ENCODE measurements at places on chromosomes 6 and 20.

DNA sequence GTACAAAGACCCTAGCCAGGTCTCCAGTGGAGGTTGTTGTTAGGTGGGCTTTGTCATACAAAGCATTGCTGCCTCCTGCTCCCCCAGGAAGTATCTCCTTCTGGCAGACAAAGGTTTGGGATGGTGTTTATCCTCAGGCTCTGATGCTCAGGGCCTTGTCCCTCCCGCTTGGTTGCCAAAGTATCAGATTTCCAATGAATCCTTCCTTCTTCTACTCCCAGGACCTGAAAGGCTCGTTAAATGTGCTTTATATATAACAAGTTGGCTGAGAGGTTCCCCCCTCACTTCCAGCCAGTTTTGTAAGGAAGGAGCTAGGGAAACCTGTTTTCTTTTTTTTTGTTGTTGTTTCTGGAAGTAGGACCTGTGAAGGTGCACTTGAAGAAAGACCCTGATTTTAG, 14.4 kb downstream of the PTK7 start:
- DNase-seq, result no peak

DNA sequence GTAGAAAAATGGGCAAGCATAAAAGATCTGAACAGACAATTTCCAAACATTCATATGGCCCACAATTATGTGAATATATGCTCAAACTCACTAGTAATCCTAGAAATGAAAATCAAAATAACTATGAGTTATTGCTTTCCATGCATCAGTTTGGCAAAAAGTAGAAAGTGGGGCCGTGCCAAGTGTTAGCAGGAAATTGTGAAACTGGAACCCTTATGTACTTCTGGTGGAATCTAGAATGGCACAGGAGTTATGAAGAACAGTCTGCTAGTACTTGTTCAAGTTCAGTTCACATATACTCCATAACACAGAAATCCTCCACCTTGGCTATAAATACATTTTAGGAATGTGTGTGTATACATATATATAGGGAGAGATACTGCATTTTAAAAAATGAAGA, 89.8 kb downstream of the EYA2 start:
- no peak for DNase-seq

DNA sequence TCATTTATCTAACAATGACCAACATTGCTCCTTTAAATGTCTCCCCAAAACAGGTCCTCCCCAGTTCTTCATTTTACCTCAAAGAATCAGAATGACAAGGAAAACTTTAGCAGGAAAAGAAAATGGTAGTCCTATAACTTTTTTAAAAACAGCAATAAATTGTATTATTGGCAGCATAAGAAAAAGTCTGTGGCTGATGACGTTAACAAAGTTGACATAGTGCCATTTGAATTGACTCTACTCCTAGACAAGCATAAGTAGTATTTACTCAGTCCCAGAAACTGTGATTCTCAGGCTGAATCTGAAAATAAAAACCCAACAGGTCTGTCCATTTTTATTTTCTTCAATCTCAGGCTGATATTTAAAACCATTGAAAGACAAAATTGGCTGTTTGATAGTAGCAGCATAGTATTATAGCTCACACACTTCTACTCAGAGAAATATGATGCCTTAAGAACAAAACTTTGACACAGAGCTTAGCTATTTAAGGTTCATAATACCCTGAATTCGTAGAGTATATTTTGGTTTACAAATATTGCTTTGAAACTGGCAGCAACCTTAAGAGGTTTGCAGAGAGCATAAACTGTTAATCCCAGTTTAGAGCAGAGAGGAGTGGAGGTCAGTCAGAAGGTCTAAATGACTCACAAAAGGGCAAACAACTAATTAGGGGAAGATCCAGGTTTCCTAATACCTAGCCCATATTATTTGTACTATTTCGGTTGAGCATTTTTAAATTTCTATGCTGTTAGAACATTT, 35.0 kb upstream of the TENT5A start:
- DNase-seq, result no peak

GRCh38 chr6:104183816-104184435, 675.8 kb downstream of the HACE1 start:
- no peak for DNase-seq

GRCh38 chr20:45963059-45964005, 8.7 kb downstream of the ZNF335 start:
- DNase-seq, result peak; percentile 60

DNA sequence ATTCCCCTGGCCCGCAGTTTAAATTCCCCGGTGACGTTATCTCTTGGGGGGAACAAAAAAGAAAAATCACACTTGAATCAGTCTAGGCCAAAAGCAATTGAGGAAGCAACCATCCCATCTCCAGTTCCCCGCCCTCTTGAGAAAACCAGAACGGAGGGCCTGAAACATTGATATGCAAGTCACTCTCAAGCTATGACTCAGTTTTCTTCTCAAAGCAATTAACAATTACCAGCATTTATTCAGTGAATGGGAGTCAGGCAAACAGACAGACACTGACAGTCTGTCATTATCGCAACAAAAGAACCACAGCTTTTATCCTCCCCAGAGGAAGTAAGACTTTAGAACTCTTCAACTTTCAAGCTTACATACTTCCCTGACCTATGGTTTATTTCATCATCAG, 100.9 kb downstream of the OPRM1 start:
- no peak for DNase-seq

- no peak for DNase-seq
These were observed 147.1 kb upstream of the MARCKS start for GRCh38 chr6:113709936-113710509.

- DNase-seq, result peak; percentile 33
These were observed 6.8 kb downstream of the HSPA12B start for GRCh38 chr20:3739054-3739925.

DNA sequence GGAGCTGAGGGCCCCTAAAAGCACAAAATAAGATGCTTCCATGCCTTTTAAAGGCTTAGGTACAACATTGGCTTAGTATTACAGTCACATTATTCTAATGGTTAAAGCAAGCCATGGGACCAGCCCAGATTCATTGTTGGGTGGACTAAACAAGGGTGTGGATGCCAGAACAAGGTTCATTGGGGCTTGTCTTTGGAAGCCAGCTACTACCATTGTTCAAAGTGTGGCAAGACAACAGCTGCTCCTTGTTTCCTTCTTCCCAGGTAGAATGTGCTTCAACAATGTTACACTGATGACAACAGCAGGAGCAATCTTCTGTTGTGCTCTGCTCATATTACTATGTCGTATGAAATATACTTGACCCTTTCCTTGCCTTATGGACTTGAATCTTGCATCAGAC, 261.5 kb downstream of the TBC1D7 start:
- no peak for DNase-seq

DNA sequence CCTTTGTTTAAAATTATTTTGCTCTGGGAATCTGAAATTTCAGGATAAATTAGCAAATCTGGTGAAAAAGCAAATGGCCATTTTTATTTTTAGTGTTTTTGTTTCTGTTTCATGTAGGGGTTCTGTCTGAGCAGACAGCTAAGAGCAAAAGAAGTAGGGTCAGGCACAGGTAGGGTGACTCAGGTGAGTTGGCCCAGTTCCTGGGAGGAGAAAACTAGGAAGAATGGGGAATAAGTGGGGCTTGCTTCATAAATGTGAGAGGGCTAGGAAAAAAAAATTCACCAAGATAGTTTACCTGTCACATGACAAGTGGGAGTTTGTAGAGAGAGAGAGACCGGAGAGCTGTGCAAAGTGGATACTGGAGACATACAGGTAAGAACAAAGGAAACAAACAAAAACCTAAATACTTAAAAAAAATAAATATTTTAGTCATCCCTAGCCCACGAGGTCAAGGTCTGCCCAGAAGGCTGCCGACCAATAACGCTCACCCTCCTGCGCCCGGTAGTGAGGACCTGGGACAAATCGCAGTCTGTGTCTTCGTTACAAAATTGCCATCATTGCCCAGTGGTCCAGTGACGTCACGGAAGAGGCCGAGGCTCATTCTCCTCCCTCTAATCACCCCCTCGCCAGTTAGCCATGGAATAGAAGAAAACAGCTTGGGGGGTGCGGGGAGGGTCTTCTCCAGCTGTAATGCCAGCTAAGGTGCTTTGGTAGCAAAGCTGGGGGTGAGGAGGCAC, 2.3 kb downstream of the THBD start:
- no peak for DNase-seq

DNA sequence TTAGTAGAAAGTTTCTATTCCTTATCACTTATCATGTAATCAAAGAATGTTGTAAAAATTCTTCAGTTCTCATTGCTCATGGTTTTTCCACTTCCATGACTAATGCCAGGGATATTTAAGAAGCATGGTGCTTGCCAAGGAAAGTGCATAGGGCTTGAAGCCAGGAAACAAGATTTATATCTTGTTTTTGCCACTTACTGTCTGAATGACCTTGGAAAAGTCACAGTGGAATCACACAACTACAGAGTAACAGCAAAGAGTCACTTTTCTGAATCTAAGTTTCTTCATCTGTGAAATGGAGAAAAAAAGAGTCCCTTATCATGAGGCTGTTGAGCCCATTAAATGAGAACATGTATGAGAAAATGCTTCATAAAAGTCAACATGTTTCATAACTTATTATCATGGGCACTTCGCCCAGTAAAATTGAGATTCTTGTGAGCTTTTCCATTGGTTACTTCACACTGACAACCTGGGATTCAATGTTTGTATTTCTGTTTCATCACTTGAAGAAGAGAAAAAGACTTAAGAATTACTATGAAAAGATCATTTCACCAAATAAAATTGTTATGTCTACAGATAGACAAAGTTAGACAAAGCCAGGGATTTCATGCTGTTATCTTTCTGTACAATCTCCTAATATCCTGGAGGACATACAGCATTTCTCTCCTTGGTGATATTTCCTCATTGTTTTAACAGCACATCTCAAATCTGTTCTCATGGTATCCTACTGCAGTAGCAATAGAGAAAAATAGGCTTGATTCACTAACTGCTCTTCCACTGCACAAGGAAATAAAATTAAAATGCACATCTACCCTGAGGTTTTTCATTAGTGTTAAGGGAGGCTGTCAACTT, 7.6 kb upstream of the BMP5 start:
- no peak for DNase-seq

GRCh38 chr20:924639-925038, 8.5 kb upstream of the ANGPT4 start:
- DNase-seq, result no peak

DNA sequence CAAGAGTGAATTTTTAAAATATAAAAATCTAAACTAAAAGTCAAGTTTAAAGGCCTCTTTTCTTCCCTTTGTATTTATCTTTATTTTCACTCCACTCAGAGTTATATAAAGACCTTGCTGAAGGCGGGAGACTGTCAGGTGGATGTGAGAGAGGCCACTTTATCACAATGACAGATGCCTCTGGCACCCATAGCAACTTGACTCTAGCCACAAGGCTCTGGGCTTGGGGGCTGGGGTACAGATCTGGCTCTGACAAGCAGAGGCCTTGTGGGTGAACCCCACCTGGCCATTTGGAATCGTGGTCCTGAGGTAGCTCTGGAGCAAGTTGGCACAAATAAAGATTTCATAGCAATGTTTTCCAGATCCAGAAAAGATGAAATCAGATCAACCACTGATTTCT, 417.2 kb downstream of the RFPL4B start:
- DNase-seq, result no peak

DNA sequence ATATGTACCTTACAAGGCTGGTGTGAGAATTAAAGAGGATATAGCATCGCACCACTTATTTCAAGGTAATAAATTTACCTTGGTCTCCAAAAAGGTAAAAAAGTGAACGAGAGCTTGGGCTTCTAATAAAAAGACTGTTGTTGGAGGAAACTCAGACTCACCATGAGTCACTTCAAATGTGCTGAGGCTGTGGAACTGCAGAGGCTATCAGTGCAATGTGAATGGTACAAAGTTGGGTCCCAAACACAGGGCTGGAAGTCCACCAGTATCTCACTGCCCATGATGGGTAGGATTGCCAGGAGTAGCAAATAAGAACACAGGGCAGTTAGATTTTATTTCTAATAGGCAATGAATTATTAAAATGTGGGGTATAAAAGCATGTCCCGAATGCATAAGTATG, 200.6 kb downstream of the MAFB start:
- DNase-seq, result no peak

DNA sequence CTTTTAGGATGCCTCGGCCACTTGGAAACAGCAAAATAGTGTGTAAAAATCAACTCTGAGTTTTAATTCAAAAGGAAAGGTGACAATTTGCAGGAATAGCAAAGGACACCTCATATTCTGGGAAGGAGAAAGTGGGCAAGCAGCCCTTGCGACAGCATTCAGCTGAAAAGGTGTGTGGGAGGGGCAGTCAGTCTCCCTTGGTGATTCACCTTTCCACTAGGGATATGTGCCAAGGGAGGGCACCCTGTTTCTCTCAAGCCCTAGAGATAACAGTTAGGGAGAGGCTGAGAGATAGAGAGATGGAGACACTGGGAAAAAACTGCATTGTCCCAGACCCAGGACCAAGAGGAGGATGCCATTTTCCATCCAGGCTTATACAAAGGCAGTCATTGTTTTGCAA, 228.1 kb downstream of the EPM2A start:
- DNase-seq, result no peak

DNA sequence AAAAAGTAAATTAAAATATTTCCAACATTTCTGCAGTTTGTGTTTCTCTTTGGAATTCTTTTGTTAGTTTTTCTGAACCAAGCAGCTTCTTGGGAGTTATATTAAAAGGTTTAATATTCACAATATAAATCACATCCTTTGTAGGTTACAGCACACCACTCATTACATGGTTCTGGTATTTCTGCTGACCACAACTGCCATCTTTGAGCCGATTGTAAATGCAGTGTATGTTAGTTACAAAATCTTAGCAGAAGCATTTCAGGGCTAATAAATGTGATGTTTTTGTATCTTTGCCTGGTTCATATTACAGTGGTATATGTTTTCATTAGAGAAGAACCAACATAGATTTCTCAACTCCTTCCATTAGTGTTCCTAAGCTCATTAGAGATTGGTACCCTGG, 19.1 kb upstream of the TSHZ2 start:
- DNase-seq, result no peak

DNA sequence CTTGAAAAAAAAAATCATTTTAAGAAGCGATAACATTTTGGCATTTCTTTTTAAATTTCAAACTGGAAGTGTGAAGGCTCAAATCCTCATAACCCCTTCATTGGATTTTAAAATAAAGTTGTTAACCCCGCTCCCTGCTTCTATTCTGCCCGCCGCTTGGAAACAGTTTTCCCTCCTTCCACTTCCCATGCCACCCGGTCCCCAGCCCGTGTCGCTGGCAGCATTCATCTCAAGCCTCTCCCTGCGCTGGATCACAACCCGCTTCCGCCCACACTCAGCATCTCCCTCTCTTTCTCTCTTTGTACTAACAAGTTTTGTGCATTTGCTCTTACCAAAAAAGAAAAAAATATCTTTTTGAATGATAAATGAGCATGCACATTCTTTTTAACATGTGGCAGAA, 15.4 kb upstream of the PDE10A start:
- DNase-seq, result no peak

GRCh38 chr6:125188037-125188436, 34.5 kb downstream of the TPD52L1 start:
- DNase-seq, result no peak

GRCh38 chr6:152573762-152574161, 63.4 kb downstream of the SYNE1 start:
- no peak for DNase-seq

DNA sequence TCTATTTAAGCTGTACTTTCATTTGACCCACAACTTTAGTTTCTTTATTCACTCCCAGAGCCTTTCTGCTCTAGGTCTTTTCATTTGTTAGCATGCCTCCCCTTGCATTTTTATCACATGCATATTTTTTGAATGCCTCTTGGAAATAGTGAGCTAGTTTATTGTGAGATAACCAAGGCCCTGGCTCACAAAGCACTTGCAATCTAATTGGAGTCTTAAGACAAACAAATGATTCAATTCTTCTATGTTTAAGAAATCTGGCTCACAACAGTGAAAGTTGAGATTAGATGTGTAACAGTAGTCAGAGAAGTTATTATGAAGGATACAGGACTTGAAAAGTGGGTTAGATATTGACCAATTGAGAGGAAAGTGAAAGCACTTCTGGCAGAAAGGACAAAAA, 173.4 kb downstream of the MOXD1 start:
- no peak for DNase-seq

Measured in dermis microvascular lymphatic vessel endothelial cell (primary cell).